Iris pigment epithelial cell (primary cell): ENCODE measurements at places on chromosomes 7 and 10.

GRCh38 chr10:104036518-104037260 is 49.0 kb downstream of the COL17A1 start:
- no peak for DNase-seq

GRCh38 chr7:36487756-36488336 is 98.2 kb downstream of the ANLN start:
- DNase-seq: peak; percentile 68

DNA sequence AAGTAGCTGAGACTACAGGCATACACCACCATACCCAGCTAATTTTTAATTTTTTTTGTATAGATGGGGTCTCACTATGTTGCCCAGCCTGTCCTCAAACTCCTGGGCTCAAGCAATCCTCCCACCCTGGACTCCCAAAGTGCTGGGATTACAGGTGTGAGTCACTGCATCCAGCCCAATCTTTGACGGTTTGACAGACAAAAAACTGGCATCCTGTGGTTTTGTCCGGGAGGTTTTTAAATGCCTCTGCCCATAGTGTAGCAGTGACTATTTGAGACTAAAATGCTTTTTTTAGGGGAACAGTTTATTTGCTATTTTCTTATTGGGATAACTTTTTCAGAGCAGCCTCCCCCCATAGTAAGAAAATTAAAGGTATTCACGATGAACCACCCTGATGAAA is 523.7 kb upstream of the GALNT17 start:
- no peak for DNase-seq

DNA sequence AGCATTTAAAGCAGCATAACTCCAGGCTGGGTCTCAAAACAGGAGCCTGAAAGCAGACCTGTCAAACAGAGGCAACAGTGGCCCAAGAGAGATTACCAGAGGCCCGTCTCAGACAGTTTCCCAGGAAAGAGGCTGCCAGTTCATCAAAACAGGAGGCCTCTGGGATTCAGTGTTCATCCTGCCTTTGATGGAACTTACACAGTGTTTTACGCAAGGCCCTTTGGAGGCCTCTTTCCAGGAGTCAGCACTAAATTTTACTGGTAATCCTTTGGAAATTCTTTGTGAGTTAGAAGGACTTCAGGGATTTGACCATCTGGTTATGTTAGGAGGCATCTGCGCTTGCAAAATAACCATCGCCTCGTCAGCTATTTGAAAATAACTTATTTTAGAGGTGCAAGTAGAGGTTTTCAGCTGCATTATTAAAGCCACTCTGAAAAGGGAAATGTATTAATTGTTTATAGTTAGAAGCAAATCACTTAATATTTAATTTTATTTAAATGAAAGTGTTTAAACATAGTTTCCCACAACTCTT is 501.2 kb upstream of the COBL start:
- no peak for DNase-seq

DNA sequence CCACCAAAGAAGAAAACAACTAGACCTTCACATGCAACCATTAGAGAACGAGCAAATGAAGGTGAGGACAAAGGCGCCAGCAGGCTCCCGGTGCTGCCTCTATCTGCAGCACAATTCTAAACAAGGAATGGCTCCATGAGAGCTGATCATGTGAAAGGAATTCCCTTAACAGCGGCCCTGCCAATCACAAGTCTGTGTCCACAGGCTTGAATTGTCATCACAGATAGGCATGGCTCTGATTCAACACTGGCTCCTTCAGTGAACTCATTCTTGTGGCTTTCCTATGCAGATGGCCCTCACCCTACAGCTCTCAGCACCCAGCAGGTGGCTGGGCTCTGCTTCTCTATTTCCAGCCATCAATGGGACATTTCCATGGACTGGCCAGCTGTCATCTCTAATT is 36.2 kb downstream of the LAMB1 start:
- peak; percentile 91 for DNase-seq

- DNase-seq: no peak
Measured at GRCh38 chr10:117345143-117345542, 30.1 kb downstream of the PDZD8 start.

DNA sequence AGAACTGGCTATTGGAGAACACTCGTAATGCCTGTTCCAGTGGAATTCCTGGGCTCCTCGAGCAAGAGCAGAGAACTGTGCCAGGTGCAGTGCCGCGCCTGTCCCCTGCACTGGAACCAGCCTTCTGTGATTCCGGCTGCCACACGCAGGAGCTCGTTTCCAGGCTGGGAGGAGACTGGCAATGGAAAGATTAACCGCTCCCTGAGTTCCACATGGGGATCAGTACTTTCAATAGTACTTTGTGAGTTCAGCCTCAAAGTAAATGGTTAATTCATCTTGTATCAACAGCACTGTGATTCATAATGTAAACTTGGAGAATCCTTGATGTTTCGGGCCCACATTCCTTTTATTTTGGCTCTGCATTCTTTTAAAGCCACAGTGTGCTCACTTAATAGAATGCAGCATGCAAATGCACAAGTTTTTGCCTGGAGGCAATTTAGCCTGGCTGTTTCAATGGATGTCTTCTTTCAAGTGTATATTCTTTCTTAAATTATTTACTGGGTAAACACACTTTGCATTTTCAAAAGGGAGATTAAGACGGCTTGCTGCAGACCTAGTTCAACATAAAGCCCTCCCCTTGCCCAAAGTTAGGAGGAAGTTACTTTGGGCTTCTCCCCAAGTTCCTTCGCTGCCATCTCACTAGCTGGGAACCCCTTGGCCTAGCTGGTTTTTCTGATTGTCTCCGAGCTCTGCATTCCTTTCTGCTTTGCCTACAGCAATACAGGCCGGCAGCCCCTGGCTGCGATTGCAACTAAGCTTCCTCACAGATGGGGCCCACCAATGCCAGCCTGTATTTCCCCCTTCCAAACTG is 138.1 kb upstream of the TCF7L2 start:
- DNase-seq: peak; percentile 96

DNA sequence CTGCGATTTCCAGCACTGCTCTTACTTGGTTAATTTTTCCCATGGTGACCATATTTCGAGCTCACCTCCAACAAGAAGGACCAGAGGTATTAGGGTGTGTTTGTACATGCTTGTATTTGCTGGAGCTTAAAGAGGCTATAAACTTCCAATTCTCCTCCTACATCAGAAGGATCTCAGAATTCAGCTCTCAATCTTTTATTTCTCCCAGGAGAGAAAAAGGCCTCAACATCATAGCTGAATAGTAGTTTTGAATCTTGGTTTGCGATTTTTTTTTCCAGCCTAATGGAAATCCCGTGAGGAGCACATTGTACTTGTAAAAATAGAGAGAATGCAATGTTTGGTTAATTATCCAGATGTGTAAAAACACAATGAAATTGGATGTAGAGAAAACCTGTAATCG is 69.7 kb downstream of the CPVL start:
- DNase-seq: no peak

DNA sequence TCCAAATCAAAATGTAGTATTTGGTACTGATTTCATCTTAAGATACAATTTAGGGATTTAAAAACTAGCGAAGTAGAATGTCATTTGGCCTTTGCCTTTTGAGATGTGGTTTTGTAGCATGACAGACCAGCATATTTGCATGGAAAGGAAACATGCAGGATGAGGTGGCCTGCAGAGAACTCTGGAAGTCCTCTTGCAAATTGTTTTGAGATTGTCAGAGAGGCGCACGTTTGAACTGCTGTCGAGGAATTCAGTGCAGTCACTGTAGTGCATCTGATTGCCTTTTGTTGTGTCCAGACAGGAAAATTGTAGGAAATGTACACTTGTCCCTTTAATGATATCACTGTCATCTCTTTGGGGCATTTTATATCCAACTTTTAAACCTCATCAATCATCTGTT is 136.7 kb downstream of the CELF2 start:
- no peak for DNase-seq

DNA sequence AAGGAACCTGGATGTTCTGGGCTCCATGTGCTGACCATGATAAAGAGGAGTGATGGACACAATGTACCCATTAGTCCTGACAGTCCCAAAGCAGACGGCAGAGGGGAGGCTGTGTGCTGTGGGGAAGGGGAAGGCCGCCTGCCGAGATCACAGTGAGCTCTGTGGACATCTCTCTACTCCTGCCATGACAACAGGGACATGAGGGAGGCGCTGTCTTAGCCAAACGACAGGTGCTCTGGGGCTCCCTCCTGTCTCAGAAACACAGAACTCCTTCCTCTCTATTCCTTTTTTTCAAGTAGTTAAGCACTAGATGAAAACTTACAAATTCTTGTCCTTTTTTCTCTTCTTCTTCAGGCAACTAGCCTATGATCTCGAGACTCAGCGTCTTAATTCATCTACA is 113.1 kb downstream of the RNF32 start:
- no peak for DNase-seq

DNA sequence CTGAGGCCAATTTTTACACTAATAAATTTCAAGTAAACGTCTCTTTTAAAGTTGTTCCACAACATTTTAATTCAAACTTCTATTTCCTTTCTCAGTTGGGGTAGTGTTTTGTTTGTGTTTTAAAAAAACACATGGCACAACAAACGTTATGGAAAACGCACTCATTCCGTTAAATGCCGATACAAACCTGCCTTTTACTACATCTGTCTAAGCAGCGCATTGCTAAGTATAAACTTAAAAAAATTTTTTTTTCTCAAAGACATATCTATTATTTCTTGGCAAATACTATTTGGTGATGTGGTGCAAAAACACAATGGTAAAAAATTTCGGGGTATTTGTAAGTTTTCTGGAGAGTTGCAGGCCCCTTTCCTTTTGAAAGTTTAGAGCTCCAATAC is 1.4 kb downstream of the SKIDA1 start:
- DNase-seq: no peak

GRCh38 chr7:40682696-40683095 is 547.9 kb downstream of the SUGCT start:
- DNase-seq: no peak

DNA sequence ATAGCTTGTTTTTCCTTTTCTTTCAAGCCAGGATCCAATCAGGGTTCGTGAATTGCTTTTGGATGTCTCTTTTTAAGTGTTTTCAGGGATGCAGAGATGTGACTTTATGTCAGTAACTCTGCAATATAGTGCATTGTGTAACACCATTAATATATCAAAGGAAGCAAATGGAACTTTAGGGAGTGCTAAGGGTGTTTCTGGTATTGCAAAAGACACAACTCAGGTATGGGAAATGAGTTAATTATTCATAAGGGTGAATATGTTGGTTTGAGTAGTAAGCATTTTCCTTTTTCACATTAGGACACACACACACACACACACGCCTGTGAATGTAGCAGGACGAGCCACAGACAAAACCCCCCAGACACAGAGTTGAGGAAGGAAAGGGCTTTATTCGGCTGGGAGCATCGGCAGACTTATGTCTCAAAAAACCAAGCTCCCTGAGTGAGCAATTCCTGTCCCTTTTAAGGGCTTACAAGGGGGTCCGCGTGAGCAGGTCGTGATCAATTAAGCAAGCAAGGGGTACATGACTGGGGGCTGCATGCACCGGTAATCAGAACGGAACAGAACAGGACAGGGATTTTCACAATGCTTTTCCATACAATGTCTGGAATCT is 31.8 kb upstream of the GSDME start:
- no peak for DNase-seq

GRCh38 chr7:96328016-96328415 is 6.1 kb upstream of the SLC25A13 start:
- no peak for DNase-seq

GRCh38 chr7:141333459-141333858 is 217.8 kb upstream of the AGK start:
- DNase-seq: no peak

DNA sequence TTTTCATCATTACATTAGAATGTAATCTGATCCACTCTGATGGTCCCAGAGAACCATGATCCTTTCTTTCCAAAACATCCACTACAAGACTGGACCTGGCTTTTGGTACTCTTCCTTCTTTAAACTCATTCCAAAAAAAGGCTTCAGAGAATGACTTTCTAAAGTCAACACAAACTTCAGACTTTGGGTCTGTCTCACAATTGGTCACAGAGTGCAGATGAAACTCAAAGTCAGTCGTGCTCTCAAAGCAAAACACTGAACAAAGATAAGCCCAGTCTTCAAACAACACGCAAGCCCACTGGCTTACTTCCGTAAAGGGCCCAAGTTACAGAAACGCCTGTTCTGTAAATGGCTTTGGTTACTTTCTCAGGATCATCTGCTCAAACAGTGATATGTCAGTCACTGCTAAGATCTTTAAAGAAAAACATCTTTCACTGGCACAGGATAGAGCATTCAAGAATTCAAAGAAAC is 250.9 kb upstream of the MKLN1 start:
- peak; percentile 41 for DNase-seq

DNA sequence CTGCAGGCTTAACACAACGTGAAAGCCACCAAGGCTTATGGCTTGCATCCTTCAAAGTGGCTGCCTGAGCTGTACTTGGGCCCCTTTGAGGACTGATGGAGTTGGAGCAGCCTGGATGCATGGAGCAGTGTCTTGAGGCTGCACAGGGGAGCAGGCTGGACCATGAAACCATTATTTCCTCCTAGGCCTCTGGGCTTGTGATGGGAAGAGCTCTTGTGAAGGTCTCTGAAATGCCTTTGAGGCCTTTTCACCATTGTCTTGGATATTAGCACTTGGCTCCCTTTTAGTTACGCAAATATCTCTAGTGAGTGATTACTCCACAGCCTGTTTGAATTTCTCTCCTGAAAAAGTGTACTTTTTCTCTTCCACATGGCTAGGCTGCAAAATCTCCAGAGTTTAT is 201.2 kb upstream of the NPY start:
- no peak for DNase-seq

- peak; percentile 20 for DNase-seq
Measured at GRCh38 chr10:118139321-118139720, 92.6 kb upstream of the RAB11FIP2 start.

- no peak for DNase-seq
Measured at GRCh38 chr7:156442516-156442915, 198.1 kb upstream of the RNF32 start.

DNA sequence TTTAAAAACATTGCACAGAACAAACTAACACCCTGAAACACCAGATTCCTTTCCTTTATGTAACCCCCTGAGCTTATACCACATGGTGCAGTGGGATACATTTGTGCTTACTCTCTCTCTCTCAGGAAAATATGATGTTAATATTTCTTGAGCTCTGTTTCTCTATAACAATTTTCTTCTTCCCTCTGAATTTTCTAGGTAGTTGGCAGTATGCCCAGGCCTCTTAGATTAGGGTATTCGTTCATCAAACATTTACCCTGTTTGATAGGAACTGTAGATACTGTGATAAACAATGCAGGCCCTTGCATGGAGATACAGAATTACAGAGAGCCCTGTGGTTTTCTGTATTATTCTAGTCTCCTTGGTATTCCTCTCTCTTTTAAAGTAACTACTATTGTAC is 567.8 kb downstream of the IPMK start:
- peak; percentile 51 for DNase-seq

DNA sequence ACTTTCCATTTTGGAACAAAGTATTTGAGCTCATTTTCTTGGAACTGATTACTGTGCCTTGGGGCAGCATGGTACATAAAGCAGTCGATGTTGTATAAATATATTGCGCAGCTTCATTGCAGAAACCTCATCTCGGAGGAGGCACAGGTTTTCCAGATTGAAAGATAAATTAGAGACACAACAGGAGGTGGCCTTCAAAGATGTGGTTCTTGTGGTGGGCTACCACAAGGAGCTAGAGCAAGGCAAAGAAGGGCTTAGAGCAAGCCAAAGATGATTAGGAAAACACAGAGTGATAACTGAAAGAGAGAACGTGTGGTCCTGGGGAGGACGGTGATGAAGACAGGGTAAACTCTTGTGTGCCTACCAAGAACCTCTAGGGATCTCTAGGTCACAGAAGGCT is 169.1 kb upstream of the TNS3 start:
- no peak for DNase-seq
